ENCODE measurements at places on chromosomes 2 and 18.
A peak's percentile ranks its signal among the peaks of the same experiment; 100 is the strongest.

GRCh38 chr2:154264024-154264423 is 392.3 kb downstream of the GALNT13 start:
- DNase-seq: no peak

DNA sequence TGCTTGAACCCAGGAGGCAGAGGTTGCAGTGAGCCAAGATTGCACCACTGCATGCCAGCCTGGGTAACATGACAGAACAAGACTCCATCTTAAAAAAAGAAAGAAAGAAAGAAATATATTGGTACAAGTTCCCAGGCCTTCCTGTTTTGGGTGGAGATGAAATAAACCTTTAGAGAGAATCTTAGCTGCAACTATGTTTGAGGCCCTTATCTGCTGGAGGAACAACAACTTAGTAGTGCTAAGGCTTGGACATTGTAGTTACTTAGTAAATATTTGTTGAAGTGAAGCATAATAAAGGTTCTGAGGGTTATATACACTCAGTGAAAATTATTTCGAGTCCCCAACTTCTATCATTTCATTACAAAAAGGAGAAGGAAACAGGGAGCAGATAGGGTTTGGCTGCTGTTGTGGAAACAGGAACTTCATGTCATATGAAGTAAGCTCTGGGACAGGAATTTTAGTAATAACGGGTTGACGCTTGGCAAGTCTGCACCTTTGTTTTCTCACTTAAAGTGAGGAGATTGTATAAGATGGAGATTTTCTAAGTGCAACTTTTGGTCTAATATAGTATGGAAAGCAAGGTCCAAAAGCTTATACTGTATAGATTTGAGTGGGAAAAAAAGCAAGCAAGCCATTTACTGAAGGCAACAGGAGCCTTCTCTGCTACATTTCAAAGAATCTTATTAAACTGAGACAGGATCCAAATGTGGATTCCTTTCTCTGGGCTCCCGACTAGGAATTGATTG is 40.0 kb upstream of the AGPS start:
- no peak for DNase-seq

DNA sequence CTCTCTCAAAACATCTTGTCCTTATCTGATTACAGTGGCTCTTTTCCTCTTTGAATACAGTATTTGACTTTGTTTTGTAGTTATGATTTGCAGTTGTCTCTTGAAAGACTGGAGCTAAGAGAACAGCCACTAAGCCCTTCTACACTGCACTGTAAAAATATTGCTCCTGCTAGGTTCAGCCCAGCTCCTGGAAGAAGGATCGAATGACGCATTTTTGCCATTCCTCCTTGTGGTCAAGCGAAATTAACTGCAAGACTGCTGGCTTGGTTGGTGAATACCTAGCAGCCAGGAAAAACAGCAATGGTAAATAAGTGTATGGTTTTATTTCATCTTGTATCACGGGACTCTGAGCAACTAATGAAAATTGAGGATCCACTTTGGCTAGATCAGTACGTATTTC is 407.8 kb upstream of the CDH2 start:
- peak; percentile 54 for DNase-seq

- DNase-seq: no peak
Measured at GRCh38 chr2:123961576-123961975, 63.5 kb upstream of the CNTNAP5 start.

GRCh38 chr2:59339121-59339836 is 1098.2 kb upstream of the FANCL start:
- no peak for DNase-seq

GRCh38 chr2:194002699-194003368 is 1654.2 kb upstream of the SLC39A10 start:
- DNase-seq: no peak

DNA sequence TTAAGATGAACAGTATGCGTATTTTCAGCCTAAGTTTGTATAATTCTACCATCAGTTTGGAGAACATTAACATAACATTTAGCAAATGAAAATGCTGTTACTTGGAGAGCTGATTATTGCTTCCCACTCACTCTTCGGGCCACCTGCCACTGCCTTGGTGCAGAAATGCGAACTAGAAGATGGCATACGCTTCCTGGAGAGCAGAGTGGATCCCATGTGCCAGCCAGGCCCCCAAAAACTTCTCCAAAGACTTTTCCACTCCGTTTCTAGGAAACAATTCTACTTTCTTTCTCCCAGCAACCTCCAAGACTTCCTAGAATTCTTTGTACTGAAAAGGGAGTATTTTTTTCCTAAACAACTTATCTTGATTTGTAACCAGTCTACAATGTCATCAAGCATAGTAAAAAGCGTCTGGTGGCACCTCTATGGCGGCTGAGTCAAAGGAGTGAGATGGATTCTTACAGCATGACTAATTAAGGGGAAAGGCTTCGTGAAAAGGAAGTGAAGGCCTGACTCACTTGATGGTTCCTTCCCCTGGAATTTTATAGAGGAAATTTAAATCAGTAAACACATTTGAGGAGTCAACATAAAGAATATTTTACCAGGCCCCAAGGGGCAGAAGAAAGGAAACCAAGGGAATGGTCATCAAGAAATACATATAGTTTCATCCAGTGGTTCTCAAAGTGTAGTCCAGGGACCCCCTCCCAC is 36.6 kb downstream of the FEZ2 start:
- DNase-seq: peak; percentile 90

- DNase-seq: peak; percentile 31
Measured at GRCh38 chr18:59846814-59847490, 52.8 kb upstream of the PMAIP1 start.

All from fibroblast of mammary gland (primary cell).